ENCODE measurements at places on chromosomes 2 and 18. TPM values are rescaled to one million over a fixed set of nuclear protein-coding genes. Genes with fewer than 3 reads are reported as not detected.
A peak's percentile ranks its signal among the peaks of the same experiment; 100 is the strongest.

The TSPYL6 gene
- not detected for total RNA-seq

The IL18R1 gene
- total RNA-seq, result 1.5 TPM

The CFC1 gene
- not detected for total RNA-seq

The GRB14 gene
- total RNA-seq, result 16.6 TPM

The SPDYA gene
- total RNA-seq, result 2.0 TPM

The NDUFS1 gene
- total RNA-seq, result 81.0 TPM

The MOGAT1 gene
- 35.9 TPM for total RNA-seq

DNA sequence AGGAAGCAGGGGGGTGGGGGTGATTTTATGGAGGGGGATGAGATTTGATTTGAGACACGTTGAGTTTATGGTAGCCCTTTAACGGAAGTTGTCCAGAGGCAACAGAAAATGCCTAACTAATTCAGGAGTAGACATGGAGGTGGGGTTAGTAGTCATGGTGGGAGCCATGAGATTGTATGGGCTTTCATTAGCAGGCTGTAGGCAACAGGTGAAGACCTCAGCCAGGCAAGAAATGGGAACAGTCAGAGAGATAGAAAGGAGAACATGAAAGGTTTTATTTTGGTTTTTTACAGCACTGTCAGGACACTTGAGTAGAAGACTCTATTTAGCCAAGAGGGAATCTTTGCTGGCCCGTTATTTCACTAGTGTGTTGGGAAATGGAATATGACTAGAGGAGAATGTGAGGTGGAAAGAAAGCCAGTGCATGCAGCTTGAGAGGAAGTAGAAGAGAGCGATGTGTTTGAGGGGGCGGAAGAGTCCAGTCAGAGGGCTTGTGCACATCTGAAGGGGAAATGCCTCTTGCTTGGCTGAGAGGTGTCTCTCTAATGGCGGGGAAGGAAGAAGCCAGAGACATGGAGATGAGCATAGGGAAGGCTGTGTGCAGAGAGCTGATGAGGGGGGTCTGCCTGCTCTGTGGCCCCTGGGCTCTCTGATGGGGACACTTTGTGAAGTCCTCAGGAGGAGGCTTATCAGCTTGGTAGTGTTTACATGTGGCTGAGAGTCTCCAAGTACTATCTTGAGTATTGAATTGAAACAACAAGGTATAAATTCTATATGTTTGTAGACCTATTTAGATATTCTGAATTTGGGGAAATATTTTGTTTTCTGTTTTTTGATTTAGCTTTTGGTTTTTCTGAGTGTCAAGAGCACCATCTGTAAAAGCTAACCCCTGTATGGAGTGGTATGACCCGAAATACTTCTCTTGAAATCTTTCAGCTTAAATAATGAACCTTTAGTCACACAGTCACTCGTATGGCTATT lies 66.9 kb upstream of the ITM2C start:
- no peak for DNase-seq
- peaks cover 48% of the 10 kb centered on the region for H3K36me3 ChIP-seq
- no peak overlapping the region for H3K27ac ChIP-seq
- H3K27me3 ChIP-seq, result no peaks in the 10 kb centered on the region

DNA sequence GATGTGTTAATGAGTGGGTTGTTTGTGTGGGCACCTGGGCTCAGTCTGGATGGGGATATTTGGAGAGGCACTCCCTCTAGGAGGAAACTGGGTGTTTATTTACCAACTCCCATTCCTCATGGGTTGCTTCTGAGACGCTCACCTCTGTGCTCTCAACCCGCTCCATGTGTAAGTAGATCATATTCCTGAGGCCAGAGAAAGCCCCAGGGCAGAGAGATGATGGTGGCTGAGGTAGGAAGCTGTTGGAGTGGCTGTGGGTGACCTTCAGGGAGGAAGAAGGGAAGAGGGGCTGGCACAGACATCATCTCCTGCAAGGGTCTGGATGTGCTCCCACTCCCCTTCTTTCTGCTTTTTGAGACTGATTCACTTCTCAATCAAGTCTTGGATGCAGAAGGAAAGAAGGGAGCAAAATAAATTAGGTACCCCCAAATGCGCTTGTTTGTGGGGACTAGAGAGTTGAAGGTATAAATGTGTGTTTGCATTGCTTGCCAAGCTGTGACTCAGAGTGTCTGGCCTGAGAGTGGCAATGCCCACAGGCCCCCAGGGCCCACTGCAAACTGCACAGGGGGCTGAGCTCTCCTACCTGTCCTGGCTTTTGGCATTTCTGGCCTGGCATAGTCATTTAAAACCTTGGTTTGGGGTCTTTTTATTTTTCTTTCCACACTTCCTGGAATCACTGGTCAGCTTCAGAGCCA lies 57.2 kb upstream of the TNP1 start:
- peaks cover 5% of the 10 kb centered on the region for H3K36me3 ChIP-seq
- DNase-seq, result no peak
- no peaks in the 10 kb centered on the region for H3K27me3 ChIP-seq
- no peaks in the 10 kb centered on the region for H3K4me1 ChIP-seq
- H3K27ac ChIP-seq, result no peak overlapping the region

- H3K4me1 ChIP-seq, result peaks cover 8% of the 10 kb centered on the region
- peaks cover 14% of the 10 kb centered on the region for H3K36me3 ChIP-seq
- no peak overlapping the region for H3K4me3 ChIP-seq
- H3K27me3 ChIP-seq, result no peaks in the 10 kb centered on the region
- H3K27ac ChIP-seq, result no peak overlapping the region
- no peak for DNase-seq
These were observed 84.3 kb downstream of the FANCL start for GRCh38 chr2:58156780-58157179.

- no peak for DNase-seq
- H3K4me3 ChIP-seq, result no peak overlapping the region
- no peaks in the 10 kb centered on the region for H3K27me3 ChIP-seq
- H3K27ac ChIP-seq, result no peak overlapping the region
These were observed 166.1 kb downstream of the SMAD7 start for GRCh38 chr18:48784656-48785055.

DNA sequence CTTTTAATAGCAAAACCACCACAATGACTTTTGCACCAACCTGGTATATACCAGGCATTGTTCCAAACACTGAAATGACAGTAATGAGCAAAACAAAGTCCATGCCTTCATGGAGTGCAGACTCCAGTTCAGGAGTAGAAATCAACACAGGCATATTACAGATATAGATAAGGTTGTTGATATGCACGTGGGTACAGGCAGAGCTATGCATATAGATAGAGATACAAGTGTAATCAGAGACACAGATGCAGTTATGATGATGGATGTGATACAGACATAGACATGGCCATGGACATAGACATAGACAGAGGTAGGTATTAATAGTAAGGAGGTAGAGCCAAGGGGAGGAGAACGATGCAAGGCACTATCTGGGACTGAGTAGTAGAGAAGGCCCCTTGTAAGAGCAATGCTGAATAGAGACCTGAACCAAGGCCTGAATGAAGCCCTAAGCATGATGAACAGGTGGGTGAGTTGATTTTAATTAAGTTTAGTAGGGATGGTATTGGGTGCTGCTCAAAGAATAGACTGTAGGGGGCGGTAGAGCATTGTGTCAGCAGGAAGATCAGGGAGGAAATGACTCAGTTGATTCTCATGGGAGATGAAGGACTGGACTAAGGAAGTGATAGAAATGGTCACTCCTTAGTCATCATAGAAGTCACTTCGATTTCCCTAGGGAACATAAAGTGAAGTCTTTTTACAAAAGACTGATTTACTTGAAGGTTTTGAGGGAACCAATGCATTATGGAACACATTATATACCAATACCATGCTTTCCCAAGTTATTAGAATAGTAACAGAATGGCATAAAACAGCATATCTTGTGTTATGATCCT lies 39.4 kb downstream of the CMPK2 start:
- no peak overlapping the region for H3K27ac ChIP-seq
- DNase-seq, result peak; percentile 66
- H3K4me3 ChIP-seq, result no peak overlapping the region
- peaks cover 25% of the 10 kb centered on the region for H3K27me3 ChIP-seq
- no peaks in the 10 kb centered on the region for H3K36me3 ChIP-seq

Measured in Calu3 (cell line).